ENCODE measurements at places on chromosomes 6 and 20. TPM values are rescaled to one million over a fixed set of nuclear protein-coding genes. Genes with fewer than 3 reads are reported as not detected.

Gene ABHD16B
- not detected for total RNA-seq

Gene SMIM8
- total RNA-seq, result 3.7 TPM

Gene EDN1
- 57.2 TPM for total RNA-seq

Gene HLA-DPA1
- not detected for total RNA-seq

Gene OTOR
- not detected for total RNA-seq

Gene CYP21A2
- total RNA-seq, result not detected

Gene SUMO4
- total RNA-seq, result not detected

Gene COL10A1
- total RNA-seq, result not detected

Gene DEFB116
- total RNA-seq, result not detected

Gene ZNF322
- 6.3 TPM for total RNA-seq
